ENCODE measurements at places on chromosomes 12 and 14.

DNA sequence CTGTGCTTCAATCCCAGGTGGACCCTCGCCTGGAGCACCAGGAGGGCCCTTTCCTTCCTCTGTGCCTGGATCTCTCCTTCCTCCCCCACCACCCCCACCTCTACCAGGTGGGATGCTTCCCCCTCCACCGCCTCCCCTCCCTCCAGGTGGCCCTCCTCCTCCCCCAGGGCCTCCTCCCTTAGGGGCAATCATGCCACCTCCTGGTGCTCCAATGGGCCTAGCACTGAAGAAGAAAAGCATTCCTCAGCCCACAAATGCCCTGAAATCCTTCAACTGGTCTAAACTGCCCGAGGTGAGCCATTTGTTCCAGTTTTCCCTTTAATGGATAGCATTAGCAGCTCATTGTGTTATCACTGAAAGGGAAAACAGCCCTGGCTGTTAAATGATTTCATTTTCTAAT lies 134.0 kb downstream of the GPR135 start:
- DNase-seq = no peak

DNA sequence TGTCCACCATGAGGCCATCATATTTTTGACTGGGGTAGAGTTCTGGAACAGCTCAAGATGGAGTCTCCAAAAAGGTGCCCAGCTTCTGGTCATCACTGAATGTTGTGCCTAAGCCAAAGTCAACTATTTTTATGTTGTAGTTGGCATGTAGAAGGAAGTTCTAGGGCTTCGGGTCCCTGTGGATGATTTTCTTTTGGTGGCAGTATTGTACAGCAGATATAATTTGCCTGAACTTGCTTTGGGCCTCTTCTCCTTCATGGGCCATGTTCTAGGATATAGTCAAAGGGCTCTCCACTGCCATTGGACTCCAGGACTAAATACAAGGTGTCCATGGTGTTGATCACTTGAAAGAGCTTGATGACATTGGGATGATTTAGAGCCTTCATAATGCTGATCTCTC lies 143.6 kb downstream of the SLC38A4 start:
- DNase-seq = no peak

DNA sequence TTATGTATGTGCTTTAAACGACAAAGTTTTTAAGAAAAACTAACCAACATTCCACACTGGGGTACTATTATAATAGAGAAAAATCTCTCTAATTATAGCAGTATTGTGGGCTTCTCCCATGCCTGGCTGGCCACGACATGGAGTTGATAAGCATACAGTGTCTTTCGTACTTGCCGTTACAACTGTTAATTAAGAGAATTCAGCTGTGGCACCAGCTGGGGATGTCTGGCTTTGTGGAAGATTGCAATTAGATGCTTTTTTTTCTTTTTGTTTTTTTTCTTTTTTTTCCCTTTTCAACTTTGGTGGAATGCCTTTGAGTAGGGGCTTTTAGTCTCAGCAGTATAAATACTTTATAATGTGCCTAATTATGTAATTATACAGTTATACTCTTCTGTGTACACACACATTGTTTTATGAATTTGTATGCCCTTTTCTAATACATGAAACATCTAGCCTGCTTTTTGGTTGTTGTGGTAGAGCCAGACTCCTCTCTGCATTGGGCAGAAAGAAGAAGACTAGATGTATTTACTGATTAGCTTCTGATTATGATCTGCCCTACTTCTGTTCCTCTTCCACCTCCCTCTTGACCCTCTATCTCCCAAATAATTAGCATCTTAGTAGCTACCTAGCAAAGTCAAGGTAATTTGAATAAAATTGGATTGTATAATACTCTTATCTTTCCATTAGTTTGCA lies 76.4 kb downstream of the SUSD6 start:
- no peak for DNase-seq

DNA sequence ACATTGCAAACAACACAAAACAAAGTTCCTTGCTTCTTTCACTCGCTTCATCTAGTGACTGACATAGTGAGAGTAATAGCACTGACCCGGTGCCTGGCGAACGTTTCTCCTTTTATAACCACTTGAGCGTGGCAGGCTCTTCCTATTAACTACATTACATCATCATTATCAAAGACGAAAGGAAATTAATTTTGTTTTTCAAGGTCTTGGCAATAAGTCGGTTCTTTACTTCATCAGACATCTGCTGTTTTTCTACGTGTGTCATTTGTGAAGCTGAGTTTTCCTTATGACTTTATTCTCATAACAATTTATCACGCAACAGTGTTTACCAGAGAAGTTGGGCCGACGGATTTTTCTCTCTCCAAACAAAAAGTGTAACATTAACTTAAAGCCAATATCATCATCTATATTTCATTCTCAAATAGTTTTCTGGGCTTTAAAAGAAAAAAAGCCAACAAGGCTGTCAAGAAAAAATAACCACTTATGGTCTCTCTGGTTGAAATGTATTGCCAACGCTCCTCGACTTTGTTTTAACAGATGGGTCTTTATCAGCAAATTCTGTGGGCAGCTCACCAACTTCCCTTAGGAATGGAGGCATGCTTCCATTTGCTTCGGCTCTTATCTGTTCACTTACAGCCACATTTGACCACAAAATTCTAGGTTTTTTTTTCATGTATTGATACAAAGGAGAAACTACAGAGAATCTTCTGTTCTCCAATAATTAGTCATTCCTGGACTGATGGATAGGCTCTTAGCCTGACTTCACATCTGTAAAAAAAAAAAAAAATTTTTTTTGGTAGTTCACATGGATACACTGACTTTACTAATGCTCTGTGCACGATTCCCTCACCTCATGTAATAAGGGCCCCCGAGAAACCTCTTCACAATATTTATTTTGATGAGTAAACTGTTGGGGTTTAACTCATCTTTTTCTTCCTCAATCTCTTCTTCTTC lies 97.1 kb upstream of the CDKN3 start:
- DNase-seq = no peak

- no peak for DNase-seq
Measured at GRCh38 chr14:67567654-67568053, 32.4 kb downstream of the PIGH start.

DNA sequence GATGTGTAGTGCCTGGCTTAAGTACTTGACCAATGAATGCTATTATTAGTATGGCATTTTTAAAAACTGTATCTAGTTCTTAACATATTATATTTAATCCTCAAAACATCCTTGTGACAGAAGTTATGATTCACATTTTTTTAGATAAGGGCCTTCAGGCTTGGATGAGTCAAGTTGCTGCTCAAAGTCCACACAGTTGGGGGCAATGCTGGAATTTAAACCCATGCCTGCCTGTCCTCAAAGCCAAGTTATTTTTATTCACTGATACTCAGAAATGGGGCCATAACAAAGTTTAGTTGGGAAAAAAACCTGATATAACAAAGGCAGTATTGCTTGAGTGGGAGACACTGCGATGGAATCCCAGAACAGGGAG lies 50.6 kb downstream of the RFX4 start:
- no peak for DNase-seq

GRCh38 chr14:102823546-102823945 lies 46.3 kb downstream of the TRAF3 start:
- no peak for DNase-seq

Measured in chondrocyte (in vitro differentiated cells).